Fibroblast of skin of back (primary cell): ENCODE measurements at places on chromosomes 12 and 14.

DNA sequence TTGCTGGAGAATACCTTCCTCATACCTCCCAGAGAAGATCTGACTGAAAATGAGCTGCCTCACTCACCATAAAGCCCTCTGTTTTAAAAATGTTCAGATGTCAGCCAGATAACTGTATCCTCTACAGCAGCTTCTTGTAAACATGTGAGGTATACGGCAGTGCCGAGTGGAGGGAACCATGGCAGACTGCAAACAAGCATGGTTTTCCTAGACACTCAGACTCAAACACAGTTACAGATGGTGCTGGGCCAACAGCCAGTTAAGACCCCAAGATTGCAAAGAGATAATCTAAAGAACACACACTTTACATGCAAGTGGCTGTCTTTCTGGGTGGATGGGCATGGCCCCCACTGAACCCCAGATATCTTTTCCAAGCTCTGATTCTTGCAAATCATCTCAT is 16.6 kb upstream of the CCDC177 start:
- DNase-seq: no peak

DNA sequence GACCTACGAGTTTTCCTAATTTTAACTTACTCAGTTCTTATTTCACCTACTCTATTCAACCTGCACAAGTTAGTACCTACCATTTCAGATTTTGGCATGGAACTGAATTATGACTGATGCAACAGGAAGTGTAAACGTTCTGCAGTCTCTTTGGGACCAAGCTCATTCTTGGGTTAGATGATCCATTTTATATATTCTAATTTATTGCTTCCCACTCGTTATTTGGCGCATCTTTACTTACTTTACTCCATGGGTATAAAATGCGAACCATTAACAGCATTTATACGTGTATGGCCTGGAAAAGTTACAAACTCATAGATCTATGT is 1.0 kb upstream of the EML1 start:
- DNase-seq: no peak

DNA sequence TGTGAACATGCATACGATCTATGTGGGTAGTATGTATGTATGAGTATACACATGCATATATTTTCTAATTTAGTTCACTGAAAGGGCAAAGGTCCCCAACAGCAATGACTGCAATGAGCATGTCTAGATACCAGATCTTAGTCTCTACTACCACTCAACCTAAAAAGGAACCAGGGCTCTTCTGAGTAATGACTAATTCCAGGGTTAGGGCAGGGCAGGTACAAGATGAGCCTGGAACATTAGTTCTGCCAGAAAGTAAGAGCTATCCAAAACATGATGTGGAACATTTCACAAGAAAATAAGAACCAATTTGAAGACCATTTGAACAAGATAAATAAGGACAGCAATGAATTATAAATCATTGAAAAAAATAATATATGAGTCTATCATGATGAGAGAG is 91.3 kb upstream of the PDZRN4 start:
- no peak for DNase-seq

- no peak for DNase-seq
Observed at GRCh38 chr12:5369298-5369697, 62.6 kb upstream of the NTF3 start.

GRCh38 chr14:54502602-54503001 is 7.1 kb upstream of the CGRRF1 start:
- no peak for DNase-seq
